Endothelial cell (in vitro differentiated cells): ENCODE measurements at places on chromosomes 4 and X.

DNA sequence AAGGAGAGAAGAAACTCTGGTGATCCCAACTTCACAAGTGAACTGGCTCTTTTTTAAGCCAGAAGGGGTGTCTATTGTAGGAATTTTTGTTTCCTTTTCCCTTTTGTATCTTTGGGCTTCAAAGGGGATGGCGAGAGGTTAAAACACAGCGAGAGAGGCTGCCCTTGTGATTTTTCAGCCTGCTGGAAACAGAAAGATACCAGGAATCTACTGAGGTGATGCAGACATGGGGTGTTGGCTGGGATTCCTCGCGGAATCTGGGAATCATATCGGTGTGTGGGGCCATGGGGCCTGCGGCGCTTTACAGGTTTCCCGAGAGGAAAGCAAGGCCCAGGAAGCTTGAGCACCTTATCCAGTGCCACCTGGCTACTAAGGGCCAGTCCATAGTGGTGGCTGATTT lies 99.4 kb upstream of the STX18 start:
- DNase-seq = no peak

DNA sequence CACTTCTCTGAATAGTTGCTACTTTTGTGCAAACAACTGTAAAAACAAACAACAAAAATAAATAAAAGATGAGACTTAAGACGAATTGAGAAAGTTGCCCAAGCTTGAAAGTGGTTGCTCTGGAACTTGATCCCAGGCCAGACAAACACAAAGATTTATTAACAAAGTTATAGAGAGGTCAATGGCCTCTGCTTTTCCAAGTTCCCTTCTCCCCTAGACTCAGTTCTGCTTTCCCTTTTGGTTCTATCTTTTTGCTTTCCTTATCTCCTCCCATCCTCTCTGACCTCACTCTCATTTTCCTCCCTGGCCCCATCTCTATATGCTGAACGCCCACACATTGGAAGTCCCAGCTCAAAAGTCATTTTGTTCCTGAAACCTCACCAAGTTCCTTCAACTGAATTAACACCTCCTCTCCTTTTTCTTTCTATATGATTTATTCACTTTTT lies 82.7 kb downstream of the MXRA5 start:
- no peak for DNase-seq

DNA sequence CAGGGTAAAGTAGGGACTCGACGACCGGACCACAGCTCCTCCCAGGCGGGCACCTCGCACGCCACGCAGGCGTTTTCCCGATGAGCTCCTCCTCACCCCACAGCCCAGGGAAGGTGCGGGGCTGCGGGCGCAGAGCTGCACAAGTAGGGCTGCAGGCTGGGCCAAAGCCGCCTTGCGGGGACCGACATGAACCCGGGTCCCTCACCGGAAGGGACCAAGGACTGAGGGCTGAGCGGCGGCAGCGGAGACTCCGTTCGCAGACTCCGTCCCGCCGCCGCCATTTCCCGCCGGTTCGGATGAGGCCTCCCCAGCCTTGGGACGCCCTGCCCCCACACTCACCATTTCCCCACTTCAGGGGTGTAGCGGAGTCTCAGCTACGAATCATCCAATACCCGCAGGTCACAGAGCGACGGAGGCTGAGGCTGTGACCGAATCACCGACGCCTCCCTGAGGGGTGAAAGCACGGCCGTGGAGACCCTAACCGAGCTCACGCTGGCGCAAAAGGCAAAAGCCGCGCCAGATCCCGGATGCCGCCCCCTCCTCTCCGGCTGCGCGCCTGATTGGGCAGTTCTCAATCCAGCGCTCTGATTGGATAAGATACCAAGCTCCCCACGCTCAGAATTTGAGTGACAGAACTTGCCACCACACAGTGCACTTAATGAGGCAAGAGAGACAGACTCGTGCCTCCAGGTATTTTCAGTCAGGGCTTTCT lies at the start of gene ZNF732:
TSS of gene ZNF732 (minus strand) at position 506 of the 712 bp plus-strand sequence. CDS start at position 342, 164 bp downstream.
- DNase-seq = peak; percentile 81

DNA sequence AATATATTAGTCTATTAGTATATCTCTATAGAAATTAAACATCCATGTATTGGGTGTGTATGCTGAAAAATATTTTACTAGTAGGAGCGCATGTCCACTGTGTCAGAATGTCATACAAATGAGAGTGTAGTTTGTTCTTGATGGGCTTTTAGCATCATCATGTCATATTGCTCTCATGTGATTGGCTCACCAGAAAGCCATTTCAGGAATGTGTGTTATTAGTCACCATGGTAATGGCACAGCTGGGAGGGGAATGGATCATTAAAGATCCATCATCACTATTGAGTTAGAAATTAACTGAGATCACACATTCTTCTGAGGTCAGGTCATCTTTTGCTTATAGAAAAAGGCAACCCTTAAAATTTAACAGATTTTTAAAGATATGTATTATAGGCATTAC lies 77.3 kb downstream of the PHEX start:
- no peak for DNase-seq

DNA sequence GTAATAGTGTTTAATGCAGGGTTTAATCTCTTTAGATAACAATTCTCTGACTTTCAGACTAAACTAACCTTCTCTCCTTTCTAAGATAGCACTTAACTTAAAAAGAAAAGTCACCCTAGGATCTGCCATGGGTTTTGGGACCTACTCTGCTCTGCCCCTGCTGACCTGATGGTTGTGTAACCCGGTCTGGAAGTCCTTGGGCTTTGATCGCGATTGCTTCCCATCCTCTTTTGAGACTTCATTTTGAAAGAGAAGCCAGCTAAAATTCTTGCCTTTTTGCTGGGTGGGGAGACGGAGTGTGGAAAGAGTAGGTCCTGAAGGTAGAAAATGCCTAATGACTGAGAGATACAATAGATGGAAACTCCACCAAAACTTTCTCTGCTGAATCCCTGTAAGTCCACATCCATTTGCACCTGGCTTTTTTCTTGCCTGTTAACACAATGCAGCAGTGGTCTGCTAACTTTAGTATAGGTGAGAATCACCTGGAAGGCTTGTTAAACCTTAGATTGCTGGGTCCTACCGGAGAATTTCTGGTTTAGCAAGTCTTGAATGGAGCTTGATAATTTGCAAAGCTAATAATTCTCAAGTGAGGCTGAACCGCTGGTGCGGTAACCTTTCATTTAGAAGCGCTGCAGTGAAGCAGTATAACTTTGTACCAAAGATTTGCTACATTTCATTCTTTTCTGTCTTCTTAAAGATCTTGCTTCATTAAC lies 45.6 kb upstream of the CCSER1 start:
- DNase-seq = no peak

- DNase-seq = no peak
Observed at GRCh38 chr4:144340931-144341330, 200.4 kb upstream of the GYPA start.

DNA sequence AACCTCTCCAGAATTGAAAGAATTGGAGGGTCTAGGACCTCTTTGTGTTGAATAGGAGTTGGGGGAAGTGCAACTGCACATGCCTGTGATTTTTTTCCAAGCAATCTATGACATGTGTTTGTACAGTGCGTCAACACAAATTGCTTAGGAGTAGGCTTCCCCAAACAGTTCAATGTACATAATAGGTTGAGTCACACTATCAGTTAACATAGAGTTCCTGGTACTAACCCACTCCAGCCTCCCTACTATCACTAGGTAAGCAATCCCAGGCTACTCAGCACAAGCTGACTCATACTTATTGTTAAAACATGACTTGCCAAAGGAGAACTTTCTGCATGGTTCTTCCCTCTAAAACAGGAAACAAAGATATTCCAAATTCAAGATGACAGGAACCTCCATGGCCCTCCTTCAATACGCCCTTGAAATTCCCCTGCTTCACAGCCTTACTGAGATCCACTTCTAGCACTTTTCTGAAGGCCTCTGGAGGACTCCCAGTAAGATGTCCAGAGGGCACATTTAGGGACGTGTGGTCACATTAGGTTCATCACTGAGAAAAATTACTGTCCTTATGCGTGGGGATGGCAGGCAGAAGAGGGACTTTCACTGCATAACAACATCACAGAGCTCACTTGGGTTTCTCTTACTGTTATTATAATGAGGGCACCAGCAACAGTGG lies 8.4 kb upstream of the VSIG1 start:
- no peak for DNase-seq

DNA sequence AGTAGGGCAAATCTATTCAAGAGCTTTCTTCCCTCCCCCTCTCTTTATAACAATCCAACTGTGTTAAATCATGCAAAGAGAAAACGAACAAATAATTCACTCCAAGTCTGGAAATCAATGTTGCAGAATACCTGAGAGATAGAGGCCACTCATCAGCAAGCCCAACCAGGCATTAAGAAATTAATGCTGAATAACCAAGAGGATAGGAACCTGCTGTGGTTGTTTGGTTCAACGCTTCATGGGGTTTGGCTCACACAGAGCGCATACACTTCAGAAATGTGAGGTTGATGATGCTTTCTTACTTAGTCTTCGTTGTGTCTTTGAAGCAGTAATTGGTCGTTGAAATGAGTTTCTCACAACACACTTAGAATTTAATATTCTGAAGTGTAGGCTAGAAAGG lies 1540.0 kb upstream of the PABPC4L start:
- DNase-seq = no peak

DNA sequence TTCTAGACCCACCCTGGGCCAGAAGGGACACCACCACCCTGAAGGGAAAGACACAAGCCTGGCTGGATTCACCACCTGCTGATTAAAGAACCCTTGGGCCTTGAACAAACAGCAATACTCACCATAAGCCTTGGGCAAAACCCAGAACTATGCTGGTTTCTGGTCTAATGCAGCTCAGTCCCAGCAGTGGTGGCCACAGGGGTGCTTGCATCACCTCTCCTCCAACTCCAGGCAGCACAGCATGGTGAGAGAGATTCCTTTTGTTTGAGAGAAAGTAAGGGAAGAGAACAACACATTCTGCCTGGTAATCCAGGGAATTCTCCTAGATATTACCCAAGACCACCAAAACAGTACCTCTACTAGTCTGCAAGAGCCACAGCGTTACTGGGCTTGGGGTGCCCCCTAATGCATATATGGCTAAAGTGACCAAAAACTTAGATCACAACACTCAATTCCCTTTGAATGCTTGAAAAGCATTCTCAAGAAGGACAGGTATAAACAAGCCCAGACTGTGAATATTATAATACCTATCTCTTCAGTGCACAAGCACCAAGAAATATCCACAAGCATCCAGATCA lies 25.7 kb downstream of the RNF128 start:
- peak; percentile 3 for DNase-seq

GRCh38 chr4:55096045-55096444 lies 29.4 kb downstream of the KDR start:
- no peak for DNase-seq

- no peak for DNase-seq
Observed at GRCh38 chr4:105765690-105766407, 57.3 kb downstream of the GSTCD start.

DNA sequence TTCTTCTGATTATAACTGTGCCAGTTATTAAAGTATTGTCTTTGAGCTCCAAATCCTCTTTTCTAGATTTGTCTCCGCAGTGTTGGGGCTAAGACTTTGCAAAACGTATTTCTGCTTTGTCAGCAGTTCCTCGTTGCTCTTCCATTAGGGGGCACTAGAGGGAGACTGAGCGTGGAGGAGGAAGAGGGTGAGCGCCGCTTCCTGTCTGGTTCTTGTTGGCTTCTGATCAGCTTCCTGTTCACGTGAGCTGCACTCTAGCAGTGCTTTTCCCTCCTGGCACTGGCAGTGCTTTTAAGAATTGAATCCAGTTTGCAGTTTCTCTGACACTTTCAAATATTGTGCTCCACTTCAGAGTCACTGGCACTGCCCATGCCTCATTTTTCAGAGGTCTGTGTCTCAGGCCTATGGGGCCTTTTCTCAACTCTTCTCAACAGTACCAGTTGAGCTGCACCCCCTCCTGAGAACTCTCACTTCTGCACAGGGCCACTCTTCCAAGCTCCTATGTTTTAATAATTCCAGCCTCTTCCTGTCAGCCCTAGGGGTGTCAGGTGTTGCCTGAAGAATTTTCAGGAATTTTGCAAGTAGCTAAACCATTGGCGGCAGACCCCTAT lies 54.4 kb upstream of the LCORL start:
- no peak for DNase-seq

- no peak for DNase-seq
Observed at GRCh38 chr4:2304877-2305561, 43.1 kb upstream of the MXD4 start.

DNA sequence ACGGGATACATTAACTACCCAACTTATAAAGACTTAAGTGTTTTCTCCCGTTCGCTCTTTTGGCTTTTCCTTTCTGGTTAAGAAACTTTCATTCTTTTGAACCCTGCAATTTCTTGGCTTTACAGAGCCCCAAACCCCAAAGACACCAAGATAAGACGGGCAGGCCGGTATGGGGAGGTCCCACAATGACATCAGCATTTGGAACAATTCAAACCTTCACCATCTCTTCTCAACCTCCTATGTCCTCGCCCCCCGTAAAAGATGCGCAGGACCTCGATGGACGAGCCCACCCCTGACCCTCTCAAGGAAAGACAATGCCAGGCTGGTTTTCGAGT lies 999 bp downstream of the ZNF518B start:
- no peak for DNase-seq

- no peak for DNase-seq
Observed at GRCh38 chr4:159282944-159283343, 180.1 kb downstream of the RAPGEF2 start.

DNA sequence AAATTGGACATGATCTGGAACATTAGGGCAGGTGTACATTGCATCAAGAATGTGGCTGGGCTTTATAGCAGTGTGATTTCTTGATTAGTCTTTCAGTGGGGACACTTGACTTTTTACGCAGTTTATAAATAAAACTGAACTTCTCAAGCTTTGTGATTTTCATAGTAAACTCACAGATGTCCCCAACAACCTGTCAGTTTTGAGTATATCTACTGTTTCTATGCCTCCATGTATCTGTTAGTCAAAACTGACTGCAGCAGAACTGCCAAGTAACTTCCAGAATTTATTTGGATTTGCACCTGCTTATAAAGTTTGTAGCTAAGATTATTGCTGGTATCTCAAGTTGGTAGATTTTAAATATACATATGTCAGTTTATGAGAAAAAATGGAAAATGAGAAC lies 20.0 kb downstream of the PTTG2 start:
- no peak for DNase-seq

GRCh38 chr4:16245241-16245640 lies 19.0 kb upstream of the TAPT1 start:
- no peak for DNase-seq

GRCh38 chr4:3873408-3874027 lies 107.3 kb downstream of the ADRA2C start:
- DNase-seq = no peak

- DNase-seq = no peak
Observed at GRCh38 chr4:153643406-153644383, 40.4 kb upstream of the TLR2 start.

GRCh38 chr4:57094832-57095223 lies 15.4 kb downstream of the IGFBP7 start:
- no peak for DNase-seq
